ENCODE measurements at places on chromosomes 16 and 17. TPM values are rescaled to one million over a fixed set of nuclear protein-coding genes. Genes with fewer than 3 reads are reported as not detected.

DNA sequence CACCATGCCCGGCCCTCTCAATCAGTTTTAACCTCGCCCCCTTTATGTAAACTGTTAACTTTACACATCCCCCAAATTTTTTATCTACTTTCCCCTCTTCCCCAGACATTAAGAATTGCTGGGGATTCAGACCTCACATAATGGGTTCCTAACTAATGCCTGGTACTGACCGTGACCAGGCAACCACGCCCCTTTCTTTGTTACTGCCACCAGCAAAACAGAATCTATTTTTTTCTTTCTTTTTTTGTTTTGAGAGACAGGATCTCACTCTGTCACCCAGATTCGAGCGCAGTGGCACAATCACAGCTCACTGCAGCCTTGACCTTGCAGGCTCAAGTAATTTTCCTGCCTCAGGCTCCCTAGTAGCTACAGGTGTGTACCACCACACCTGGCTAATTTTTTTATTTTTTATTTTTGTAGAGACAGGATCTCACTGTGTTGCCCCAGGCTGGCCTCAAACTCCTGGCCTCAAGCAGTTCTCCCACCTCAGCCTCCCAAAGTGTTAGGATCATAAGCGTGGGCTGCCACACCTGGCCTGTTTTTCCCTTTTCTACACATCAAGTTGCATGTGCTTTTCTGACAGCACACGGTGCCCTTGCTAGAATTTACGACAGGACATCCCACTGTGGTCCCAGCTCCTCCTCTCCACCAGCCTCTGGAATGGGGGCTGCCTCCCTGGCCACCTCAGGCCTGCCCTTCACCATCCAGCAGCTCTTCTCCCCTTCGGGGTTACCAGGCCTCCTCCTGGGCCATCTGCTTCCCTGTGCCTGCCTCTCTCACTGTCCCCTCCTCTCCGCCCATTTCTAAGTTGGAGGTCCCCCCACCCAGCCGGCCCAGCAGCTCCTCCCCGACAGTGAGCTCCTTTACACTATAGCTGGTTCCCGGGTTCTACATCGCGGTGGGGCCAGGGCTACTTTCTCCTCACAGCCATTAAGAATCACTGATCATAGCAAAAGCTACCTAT lies 10.8 kb downstream of the CPNE2 start:
- no peak for DNase-seq

CCDC78 gene
- 26.1 TPM for total RNA-seq

GRCh38 chr17:12536472-12536871 lies 129.2 kb upstream of the MYOCD start:
- no peak for DNase-seq

- no peak for DNase-seq
Measured at GRCh38 chr16:82936941-82937551, 310.3 kb downstream of the CDH13 start.

KRT36 gene
- not detected for total RNA-seq

- no peak for DNase-seq
Measured at GRCh38 chr17:61187038-61187437, 212.6 kb upstream of the TBX2 start.
